ENCODE measurements at places on chromosomes 3 and 15.

DNA sequence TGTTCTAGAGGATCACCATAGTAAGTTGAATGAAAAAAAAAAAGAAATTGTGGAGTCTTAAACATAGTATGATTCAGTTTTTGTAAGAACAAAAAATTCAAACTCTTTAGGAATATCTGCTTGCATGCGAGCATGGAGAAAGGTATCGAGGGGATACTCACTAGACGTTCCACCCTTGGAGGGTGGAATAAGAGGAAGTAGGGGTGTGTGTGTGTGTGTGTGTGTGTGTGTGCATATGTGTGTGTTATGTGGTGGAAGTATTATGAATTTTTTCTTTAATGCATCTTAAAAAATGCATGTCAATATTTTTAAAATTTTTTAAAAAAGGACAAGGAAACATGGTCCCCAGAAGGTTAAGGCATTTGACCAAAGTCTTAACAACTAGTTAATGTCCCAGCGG, 26.5 kb upstream of the SIAH2 start:
- no peak for DNase-seq

DNA sequence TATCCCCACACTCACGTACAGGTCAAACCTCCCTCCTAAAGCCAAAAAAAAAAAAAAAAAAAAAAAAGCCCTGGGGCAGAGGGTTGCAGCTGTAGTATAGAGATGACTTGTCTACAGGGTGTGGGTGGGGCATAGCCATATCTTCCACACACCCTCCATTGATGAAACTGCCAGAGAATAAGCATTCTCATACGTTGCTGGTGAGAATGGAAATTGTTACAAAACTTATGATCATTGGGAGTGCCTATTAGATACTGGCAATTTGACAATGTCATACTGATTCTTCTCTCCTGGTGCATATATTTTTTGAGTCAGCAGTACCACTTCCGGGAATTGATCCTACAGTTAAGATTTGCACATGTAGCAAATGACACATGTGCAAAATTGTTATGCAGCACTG, 11.0 kb upstream of the CTNNB1 start:
- no peak for DNase-seq

DNA sequence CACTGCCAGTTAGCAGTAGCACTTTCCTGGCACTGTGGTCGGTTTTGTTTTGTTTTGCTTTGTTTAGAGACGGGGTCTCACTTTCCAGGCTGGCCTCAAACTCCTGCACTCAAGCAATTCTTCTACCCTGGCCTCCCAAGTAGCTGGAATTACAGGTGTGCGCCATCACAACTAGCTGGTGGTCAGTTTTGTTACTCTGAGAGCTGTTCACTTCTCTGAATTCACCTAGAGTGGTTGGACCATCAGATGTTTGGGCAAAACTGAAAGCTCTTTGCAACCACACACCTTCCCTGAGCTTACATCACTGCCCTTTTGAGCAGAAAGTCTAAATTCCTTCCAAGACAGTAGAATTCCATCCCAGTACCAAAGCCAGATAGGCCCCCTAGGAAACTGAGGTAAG, 22.6 kb downstream of the CLDN18 start:
- no peak for DNase-seq

DNA sequence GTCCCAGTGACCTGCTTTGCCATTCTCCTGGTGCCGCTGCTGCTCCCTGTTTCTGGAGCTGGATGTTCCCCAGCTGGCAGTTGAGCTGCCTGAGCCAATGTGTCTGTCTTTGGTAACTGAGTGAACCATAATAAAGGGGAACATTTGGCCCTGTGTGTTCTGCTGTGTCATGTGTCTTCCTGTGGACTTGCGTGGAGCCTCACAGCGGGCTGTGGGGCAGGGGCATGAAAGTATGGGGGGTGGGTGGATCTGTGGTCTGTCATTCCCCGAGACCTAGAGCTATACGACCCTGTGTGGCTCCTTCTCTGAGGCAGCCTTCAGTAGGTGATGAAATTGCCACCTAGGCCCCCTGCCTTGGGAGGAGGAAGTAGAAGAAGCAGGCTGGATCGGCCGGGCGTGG, 2.0 kb upstream of the PPCDC start:
- DNase-seq: no peak

- DNase-seq: no peak
Observed at GRCh38 chr15:80068578-80068977, 9.1 kb downstream of the ZFAND6 start.

DNA sequence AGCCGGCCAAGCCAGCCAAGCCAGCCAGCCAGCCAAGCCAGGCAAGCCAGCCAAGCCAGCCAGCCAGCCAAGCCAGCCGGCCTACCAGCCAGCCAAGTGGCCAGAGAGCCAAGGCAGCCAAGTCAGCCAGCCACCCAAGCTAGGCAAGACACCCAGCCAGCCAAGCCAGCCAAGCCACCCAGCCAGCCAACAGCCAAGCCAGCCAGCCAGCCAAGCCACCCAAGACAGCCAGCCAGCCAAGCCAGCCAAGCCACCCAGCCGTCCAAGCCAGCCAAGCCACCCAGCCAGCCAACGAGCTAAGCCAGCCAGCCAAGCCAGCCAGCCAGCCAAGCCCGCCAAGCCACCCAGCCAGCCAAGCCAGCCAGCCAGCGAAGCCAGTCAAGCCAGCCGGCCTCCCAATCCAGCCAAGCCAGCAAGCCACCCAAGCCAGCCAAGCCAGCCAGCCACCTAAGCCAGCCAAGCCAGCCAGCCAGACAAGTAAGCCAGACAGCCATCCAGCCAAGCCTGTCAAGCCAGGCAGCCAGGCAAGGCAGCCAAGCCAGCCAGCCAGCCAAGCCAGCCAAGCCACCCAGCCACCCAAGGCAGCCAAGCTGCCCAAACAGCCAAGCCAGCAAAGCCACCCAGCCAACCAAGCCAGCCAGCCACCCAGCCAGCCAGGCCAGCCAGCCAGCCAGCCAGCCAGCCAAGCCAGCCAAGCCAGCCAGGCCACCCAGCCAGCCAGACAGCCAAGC, 200.5 kb downstream of the GOLGA6L6 start:
- no peak for DNase-seq

DNA sequence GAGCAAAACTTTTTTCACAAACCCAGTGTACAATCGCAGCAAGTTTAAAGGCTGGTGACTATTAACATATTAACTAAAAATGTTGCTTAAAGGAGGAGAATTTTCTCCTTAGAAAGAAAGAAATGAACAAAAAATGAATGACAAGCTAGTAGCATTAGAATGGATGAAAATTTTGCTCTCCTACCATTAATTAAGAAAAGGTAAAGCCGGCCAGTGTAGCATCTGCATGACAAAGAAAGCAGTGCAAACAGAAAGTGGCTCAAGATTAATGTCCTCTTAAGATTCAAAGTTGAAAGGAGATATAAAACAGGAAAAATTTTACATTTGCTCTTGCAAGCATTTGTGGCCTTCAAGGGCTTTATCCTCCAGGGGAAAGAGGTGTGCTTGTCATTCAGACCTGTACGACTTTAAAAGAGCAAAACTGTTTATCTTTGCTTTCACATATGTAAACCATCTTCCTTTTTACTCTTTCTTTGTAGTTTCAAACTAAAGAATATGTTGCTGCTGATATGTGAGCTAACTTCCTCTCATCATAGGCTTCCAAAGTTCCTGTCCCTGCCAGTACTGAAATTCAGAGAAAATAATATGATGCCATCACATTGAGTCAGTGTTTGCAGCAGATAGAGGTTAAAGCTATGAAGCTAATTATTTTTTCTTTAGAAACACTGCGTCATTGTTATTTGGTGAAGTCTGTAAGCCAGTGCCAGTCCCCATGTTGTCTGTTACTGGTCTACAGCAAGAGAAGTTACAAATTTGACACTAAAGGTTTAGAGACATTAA, 439.1 kb upstream of the GRM7 start:
- DNase-seq: no peak

DNA sequence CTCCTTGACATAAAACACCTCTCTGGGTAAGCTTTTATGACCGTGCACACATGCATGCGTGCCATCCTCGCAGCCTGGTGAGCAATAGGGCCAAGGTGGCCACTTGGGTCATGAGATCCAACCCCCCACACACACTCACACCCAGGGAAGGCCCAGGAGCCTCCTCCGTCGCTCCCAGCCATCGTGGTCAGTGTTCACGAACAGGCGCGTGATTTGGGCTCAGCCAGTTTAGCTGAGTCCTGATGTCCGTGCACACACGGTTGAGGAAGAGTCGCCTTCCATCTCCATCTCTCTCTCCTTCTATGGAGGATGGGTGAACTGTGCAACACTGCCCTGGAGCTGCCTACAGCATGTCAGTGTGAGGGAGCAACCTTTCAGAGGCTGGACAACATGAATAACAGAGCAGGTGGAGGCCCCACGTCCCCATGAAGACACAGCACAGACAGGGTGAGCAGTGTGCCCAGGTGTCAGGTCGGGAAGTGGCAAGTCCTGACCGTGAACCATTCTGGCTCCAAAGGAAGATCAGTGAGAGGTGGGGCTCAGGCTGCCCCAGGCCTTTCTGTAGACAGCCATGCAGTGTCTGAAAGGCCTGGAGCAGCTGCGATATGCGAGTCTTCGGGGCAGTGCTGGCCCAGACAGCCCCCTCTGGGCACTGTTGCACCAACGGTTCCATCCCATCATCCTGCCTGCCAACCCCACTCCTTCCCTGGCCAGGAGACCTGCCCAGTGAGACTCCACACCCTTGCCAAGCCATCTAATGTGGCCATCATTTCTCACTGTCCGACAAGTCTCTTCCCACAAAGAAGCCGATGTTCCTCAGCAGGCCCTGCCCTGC, 253.4 kb downstream of the OCA2 start:
- DNase-seq: no peak

- no peak for DNase-seq
Observed at GRCh38 chr3:129065720-129066073, 5.1 kb downstream of the GP9 start.

GRCh38 chr3:8757551-8758518, 11.6 kb downstream of the OXTR start:
- DNase-seq: no peak

- DNase-seq: peak; percentile 64
Observed at GRCh38 chr3:170356596-170357175, 829 bp upstream of the SKIL start.
